SHP77 (cell line): ENCODE measurements at places on chromosomes 12 and 14.

GRCh38 chr12:118430516-118430915 is 54.2 kb downstream of the SUDS3 start:
- DNase-seq = no peak

DNA sequence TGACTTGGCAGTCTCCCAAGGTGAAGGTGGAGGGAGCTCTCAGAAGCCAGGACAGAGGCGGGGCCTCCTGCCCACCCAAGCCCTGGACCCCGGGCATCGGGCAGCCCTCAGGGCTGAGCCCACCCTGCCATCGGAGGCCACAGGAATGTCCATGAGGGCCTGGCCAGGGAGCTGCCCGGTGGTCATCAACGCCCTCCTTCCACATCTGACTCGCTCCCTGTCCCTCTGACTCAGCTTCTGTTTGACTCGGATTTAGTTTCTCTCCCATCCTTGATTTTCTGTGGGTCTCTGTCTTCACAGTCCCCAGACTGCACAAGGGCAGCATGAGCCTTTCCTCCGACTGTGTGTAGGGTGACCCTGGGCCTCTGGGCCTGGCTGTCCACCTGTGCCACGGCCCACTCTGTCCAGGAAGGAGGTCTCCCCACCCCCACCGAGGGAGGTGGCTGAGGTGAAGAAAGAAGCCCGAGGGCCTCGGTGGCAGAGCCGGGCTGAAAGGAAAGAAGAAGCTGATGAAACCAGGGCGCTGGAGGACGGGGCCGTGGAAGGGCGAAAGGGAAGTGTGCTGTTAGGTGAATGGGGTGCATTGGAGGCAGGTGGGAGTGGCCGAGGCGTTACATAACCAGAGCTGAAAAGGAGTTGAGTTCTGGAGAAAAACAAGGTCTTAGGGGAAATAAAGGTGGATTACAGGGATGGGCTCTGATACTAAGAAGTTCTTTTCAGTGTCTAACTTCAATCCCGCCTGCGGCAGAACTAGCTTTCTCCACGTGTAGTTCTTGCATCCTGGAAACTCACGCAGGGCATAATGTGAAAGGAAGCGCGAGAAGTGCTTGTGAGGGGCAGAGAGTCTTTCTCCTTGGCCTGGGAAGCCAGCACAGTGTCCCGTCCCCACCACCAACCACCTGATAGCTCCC is 16.7 kb upstream of the TMEM106C start:
- no peak for DNase-seq

DNA sequence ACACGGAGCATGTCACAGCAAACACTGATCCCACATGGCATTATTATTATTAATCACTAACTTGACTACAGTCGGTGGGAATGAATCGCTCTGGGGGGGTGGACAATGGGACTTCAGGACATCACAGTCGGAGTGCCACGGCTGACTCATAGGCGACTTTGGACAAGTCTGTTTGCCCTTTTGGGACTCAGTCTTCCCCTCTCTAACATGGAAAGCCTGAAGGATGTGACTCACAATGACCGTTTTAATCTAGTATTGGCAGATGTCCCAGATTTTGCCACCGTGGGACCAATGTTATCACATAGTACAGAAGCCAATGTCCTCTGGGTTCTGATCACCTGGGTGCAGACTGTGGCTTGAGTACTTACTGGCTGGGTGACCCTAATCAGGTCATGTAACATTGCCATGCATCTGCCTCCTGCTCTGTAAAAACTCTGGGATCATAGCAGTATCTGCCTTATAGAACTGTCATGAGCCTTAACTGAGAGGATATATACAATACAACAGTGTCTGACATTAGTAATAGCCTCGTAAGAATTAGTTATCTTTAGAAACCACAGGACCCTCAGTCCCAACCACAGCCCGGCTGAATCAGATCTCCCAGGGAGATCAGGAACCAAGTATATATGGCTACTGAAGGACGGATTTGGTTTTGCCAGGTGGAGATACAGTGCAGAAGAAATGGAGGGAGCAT is 362.6 kb downstream of the BCL11B start:
- no peak for DNase-seq

- DNase-seq = no peak
Observed at GRCh38 chr12:110183386-110183785, 59.2 kb downstream of the IFT81 start.
